K562 (cell line): ENCODE measurements at places on chromosomes 6 and 20. TPM values are rescaled to one million over a fixed set of nuclear protein-coding genes. Genes with fewer than 3 reads are reported as not detected.

The CGA gene
- total RNA-seq: not detected in 2 replicates

The CDH4 gene
- not detected in 2 replicates for total RNA-seq

The CCN2 gene
- total RNA-seq: 0.40 and 0.51 TPM in 2 replicates

The SLPI gene
- total RNA-seq: 0.67 and 0.78 TPM in 2 replicates

The BPIFA1 gene
- not detected in 2 replicates for total RNA-seq

The MTFR2 gene
- 25.7 and 29.1 TPM in 2 replicates for total RNA-seq

The PRICKLE4 gene
- 0.20 and 0.87 TPM in 2 replicates for total RNA-seq
